ENCODE measurements at places on chromosomes 7 and 10. TPM values are rescaled to one million over a fixed set of nuclear protein-coding genes. Genes with fewer than 3 reads are reported as not detected.

EEPD1 gene
- 2.6 TPM for polyA plus RNA-seq

TRIP6 gene
- 106 TPM for polyA plus RNA-seq

HMX2 gene
- polyA plus RNA-seq = not detected

HK1 gene
- polyA plus RNA-seq = 90.9 TPM

PCBD1 gene
- 41.5 TPM for polyA plus RNA-seq

RBP3 gene
- not detected for polyA plus RNA-seq

OR13A1 gene
- polyA plus RNA-seq = not detected

GATA3 gene
- polyA plus RNA-seq = 4.0 TPM

AGAP4 gene
- polyA plus RNA-seq = 13.3 TPM

SPRN gene
- polyA plus RNA-seq = 0.02 TPM

APBB1IP gene
- not detected for polyA plus RNA-seq

RNF148 gene
- not detected for polyA plus RNA-seq

SAP25 gene
- 0.21 TPM for polyA plus RNA-seq

AKR1C2 gene
- polyA plus RNA-seq = 66.0 TPM

TMEM229A gene
- not detected for polyA plus RNA-seq

DTX2 gene
- 15.1 TPM for polyA plus RNA-seq

RADIL gene
- not detected for polyA plus RNA-seq

VWC2 gene
- not detected for polyA plus RNA-seq

CNNM1 gene
- 0.83 TPM for polyA plus RNA-seq

INMT gene
- not detected for polyA plus RNA-seq

CYP2C8 gene
- polyA plus RNA-seq = 0.07 TPM
